ENCODE measurements at places on chromosomes 1 and 21.
A peak's percentile ranks its signal among the peaks of the same experiment; 100 is the strongest.

DNA sequence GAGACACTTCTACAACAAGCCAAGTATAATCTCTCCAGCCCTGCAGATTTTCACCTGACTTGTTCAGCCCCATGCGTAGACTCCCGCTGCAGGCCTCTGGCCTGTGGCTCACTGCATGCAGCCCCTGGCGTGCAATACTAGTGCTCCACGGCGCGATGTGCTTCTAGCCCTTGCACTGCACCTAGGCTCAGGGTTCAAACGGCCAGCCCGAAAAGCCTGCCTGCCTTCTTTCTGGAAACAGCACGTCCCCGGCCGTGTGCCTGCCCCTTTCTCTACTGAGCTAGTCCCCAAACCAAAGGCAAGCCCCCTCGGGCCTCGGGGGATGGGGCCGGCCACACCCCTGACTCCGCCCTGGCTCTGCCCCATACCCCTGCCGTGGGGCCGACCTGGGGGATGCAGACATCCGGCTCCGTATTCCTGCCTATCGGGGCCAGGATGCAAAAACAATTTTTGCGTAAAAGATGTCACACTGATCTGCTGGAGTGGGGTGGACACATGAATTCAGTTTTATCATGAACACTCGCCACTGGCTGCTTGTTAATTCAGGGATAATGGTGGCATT, 26.3 kb upstream of the TRAPPC10 start:
- no peak for DNase-seq

DNA sequence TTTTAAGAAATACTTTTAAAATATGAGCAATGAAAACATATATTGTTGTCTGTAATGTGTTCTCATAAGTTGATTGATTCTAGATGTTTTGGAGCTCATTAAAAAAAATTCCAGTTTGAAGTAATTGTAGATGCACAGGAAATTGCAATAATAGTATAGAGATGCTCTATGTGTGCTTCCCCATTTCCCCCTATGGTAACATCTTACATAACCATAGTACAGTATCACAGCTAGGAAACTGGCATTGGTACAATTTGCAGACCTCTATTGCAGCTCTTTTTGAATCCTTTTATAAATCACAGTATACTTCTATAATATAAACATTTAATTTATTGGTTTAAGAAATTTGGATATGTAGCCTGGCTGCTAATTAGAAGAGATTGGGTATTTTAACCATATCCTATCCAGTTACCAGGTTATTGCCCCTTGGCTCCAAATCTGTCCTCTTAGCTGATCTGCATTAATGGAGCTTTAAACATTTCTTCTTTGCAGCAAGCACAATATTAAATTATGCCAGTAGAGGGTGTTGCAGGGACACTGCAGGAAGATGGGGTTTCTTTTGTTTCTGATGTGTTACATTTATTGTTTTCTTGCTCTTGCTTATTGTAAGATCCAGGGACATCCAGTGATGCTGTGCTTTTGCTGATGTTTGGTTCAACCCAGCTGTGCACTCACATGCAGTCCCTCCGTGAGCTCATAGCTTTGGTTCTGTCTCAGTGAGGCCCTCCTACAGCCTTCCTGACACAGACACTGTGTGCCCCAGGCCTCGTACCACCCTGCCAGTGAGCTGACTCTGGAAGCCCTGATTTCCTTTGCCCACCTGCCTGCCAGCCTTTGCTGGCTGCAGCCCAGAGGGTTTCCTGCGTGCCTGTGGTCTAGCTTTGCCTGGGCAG, 103.3 kb downstream of the RABGAP1L start:
- peak; percentile 63 for DNase-seq

- DNase-seq = no peak
Measured at GRCh38 chr1:113947388-113948107, 18.4 kb downstream of the HIPK1 start.

GRCh38 chr1:53246261-53247134, 8.2 kb upstream of the MAGOH start:
- DNase-seq = no peak

DNA sequence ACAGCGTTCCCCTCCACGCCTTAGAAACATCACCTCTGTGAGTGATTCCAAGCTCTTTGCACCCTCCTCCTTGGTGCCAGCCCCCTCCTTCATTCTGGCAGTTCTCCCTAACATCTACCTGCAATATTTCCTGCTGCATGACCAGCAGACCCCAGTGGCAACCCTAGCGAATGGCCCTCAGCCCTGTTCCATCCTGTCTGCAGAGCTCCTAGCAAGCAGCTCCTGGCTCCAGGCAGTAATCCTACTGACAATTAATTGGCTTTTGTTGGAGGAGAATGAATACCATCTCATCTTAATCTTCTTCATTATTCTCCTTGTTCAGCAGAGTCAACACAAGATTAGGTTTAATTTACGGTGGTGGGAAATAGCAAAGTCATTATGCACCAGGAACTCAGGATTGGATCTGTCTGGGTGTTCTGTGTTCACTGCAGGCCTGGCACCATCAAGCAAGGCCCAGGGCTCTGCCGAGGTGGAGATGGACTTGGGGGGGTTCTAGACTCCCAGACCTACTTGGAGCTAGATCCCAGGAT, 12.4 kb downstream of the FBXO2 start:
- no peak for DNase-seq

DNA sequence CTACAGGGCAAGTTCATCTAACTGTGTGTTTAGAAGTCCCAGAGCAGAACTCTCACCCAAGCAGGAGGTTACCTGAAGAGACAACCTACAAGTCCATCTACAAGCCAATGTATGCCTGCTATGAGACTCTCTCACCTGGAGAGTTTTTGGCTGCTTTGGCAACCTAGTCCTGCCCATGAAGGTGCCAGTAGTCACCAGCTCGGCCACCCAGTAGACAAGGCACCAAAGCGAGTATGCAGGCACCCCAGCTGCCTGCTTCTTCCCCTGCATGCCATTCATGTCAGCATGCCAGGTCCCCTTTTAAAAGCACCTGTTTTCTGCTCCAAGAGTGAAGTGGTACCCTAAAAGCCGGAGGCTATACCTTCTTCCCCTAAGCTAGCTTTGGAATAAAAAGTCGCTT, 20.2 kb downstream of the RIIAD1 start:
- no peak for DNase-seq

GRCh38 chr1:26585471-26585870, 55.9 kb downstream of the RPS6KA1 start:
- DNase-seq = no peak
